ENCODE measurements at places on chromosomes 2 and 18.

GRCh38 chr18:9852266-9853081, 33.3 kb upstream of the TXNDC2 start:
- DNase-seq = no peak

GRCh38 chr2:232324778-232325177, 53.8 kb upstream of the ALPP start:
- DNase-seq = no peak

GRCh38 chr18:47585136-47585535, 333.7 kb upstream of the SKOR2 start:
- no peak for DNase-seq

DNA sequence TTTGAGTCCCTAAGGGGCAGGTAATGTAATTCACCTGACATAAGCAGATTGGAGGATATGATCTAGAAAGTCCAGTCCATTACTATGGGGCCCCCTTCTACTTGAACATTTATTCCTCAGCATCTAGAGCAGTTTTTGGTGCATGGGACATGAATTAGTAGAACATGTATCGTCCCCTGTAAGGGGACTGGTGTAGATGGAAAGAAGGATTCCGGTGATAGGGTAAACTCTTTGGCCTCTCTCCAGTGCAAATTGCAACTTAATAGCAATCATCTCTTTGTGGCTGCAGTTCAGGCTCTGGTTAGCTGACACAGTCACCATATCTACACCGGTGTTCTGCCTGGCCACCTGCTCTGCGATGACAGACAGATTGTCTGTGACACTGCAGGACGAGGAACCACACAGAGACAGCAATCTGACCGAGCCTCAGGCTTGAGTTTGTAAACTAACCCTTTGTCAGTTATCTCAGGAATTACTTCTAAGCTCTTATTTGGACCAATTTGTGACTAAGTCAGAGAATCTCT, 6.4 kb upstream of the SLC8A1 start:
- no peak for DNase-seq

GRCh38 chr2:170162271-170162632, 15.7 kb upstream of the MYO3B start:
- DNase-seq = no peak

DNA sequence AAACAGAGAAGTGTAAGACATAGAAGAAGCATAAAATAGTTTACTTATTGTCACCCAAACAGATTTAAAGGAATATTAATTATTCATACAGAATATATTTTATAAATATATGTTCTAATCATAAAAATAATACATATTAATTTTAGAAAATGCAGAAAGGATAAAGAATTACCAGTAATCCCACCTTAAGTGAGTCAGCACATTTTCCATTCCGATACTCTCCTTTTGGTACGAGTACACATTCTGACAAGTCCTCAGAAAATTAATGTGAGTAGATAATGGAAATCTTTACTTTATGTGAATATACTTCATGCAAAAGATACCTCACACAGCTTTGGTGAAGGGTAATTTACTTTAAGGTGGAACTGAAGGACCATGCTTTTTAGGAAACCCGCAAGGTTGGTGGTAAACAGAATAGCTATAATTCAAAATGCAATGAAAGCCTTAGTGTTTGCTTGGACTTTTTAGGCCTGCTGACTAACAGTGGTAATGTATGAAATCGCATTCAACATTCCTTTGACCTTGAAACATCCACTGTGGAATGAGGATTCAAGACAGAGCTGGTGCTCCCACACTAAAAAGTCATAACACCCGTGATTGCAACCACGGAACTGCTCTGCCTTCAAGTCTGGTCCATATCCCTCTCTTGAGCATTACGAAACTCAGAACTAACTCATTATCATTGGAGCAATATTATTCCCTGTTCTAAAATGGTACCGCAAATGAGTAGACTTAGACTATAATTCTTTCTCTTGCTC, 28.1 kb upstream of the HTR2B start:
- no peak for DNase-seq

- DNase-seq = no peak
These were observed 30.1 kb upstream of the AGPS start for GRCh38 chr2:177362499-177362898.

GRCh38 chr18:11419338-11419737, 190.1 kb upstream of the SLC35G4 start:
- DNase-seq = no peak

GRCh38 chr2:61857224-61857623, 3.4 kb upstream of the FAM161A start:
- DNase-seq = no peak

GRCh38 chr2:14944562-14945346, 312.2 kb downstream of the LRATD1 start:
- no peak for DNase-seq

DNA sequence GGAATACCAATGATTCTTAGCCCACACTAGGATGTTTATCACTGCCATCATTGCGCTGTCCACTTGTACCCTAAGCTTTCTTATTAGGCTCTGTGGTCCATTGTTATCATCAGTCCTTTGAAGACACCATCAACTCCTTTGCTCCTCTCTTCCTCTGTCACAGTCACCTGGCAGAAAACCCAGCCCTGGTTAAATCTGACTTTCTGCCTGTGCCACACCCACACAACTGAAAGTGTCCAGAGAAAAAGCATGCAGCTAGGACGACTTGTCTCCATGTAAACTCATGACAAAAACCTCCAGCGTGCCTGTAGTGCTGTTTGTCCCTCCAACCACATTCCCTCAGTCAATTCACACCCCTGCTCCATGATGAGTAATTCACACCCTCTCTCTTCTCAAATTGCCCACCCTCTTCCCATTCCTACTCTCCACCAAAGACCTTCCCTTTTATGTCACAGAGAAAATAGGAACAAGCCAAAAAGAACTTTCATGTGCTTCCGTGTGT, 297.4 kb upstream of the MGAT5 start:
- no peak for DNase-seq

DNA sequence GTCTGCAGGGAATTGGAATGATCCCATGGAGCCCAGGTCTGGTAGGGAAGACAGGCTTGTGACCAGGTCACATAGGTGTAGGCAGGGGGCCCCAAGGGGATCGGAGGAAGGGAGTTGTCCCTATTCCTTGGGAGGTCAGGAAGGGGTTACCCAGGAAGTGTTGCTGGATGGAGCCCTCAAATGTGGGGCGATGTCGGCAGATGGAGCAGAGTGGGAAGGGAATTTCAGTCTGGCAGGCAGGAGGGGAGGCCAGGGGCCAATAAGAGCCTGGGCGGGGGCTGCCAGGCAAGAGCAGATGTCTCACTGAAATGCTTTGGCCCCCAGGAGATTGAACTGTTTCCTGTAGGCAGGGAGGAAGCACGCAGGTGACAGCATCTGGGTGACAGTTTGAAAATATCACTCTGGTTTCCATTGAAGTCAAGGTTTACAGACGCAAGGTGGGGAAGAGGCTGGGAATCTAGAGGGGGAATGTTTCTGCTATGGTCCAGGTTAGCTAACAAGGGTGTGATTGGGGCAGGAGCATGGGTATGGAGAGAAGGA, 81.5 kb upstream of the SMAD2 start:
- no peak for DNase-seq

All from activated naive CD4-positive, alpha-beta T cell (primary cell).